Heart left ventricle (tissue), 16 donors: ENCODE measurements at places on chromosomes 3 and 15.

DNA sequence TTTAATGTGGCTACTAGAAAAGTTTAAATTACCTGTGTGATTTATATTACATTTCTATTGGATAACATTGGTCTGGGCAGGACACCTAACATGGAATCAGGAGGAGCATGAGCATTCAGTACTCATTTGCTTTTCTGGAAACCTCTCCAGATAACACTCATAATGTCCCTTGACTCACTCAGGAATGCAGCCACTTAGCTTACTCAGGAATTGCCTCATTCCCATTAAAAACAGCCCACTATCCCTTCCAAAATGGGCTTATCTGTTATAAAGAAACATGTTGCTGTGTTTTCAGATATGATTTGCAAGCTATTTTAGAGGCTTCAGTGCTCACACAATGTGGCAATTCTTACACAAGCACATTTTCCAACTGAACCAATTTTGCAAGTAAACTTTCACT lies 17.1 kb downstream of the GBE1 start:
- DNase-seq: peak; percentile 29

GRCh38 chr15:95843241-95843910 lies 487.1 kb upstream of the NR2F2 start:
- DNase-seq: peak; percentile 62

DNA sequence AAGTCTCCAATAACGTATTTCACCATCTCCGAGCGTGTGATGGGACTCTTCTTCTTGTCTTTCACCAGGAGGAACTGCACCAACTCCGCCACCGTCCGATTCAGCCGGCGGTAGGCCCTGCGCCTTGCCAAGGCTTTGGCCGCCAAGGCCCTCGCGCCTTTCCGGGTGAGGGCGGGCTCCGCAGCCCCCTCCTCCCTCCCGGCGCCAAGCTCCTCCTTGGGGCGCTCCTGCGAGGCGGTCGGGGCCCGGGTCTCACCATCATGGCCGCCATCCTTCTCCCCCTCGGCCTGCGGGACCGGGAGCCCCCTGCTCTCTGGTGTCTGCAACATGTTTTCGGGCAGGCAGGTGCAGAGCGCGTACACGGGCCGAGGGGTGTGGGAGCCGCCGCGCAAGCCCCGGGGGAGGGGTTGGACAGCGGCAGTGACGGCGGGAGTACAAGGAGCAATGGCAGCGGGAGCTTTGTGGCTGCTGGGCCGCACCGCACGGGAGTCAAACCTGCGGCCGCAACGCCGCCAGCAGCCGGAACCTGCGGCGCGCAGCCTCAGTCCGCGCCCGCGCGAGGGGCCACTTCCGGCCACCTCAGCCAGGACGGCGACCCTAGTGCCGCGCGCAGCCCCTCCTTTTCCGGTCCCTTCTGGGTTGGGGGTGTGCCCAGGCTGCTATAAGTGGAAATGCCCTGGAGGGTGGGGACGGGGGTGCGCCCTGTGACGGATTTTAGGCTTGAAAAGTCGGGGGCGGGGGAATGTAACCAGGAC lies at the start of gene MAGEF1:
Gene MAGEF1, minus strand, starts transcription at position 572 of the 755 bp plus-strand sequence. Its CDS starts 243 bp downstream, at position 329.
- peak; percentile 92 for DNase-seq

- no peak for DNase-seq
Measured at GRCh38 chr3:120569222-120570057, 26.7 kb upstream of the NDUFB4 start.

DNA sequence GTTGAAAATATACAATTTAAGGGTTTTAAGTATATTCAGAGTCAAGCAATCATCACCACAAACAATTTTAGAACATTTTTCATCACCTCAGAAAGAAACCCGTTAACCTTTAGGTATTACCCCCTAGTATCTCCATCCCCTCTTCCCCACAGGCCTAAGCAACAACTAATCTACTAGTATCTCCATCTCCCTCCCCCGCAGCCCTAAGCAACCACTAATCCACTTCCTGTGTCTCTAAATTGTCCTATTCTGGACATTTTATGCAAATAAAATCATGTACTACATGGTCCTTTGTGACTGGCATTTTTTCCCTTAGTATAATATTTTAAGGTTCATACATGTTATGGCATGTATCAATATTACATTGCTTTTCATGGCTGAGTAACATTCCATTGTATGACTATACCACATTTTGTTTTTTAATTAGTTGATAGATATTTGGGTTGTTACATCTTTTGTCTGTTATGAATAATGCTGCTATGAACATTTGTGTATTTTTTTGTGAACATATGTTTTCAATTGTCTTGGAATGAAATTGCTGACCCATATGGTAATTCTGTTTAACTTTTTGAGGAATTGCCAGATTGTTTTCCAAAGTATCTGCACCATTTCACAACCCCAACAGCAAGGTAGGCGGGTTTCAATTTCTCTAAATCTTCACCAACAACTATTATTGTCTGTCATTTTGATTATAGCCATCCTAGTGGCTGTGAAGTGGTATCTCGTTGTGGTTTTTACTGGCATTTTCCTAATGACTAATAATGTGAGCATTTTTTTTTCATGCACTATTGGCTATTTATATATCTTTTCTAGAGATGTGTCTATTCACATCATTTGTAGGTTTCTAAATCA lies 215.6 kb upstream of the CD96 start:
- no peak for DNase-seq

DNA sequence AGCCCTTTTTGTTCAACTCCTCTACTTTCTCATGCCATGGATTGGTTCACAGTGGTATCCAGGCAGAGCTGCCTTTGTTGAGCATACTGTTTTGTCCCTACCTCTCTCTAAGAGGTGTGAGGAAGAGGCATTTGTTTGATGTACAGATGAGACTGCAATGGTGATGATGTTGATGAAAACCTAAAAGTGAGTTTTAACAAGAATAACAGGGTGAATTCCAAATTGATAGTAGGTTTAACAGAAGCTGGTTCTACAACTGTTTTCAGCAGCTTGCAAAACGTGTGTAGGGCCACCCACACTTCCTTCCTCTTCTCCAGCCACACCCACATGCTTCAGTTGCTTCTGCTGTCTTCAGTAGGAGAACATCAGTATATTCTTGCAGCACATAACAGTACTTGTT lies 10.2 kb downstream of the SNRK start:
- DNase-seq: peak; percentile 41

- DNase-seq: no peak
Measured at GRCh38 chr3:74214286-74214685, 400.2 kb downstream of the CNTN3 start.

DNA sequence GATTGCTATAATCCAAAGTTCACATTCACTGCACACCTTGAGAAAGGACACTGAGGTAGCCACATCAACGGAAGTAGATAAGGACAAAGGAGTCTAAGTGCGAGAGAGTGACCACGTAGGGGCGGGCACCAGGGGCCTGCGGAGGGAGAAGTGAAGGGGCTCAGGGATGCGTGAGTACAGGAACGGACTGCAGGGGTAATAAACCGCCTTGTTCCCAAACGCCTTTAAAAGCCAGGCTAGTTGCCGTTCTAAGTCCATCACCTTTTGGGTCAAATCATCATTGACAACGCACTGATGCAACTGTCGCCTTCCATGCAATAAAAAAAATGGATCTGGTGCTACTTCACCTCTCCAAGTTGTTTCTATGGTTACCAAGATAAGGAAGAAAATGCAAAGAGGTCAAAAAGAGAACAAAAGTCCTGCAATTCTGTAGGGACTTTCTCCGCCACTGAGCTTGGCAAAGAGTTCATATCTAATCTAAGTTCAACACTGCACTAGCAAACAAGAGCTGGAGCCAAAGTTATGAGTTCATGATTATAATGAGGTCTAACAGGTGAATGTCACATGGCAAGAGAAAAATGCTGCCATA lies 32.6 kb upstream of the ATP11B start:
- no peak for DNase-seq
